ENCODE measurements at places on chromosomes 16 and 17. TPM values are rescaled to one million over a fixed set of nuclear protein-coding genes. Genes with fewer than 3 reads are reported as not detected.

Gene ARHGAP23
- total RNA-seq: 36.6 TPM

Gene HYDIN
- 1.5 TPM for total RNA-seq

Gene CTRB1
- total RNA-seq: not detected

Gene AGRP
- not detected for total RNA-seq

Gene HES7
- total RNA-seq: not detected

Gene ESRP2
- not detected for total RNA-seq

Gene PYY
- total RNA-seq: not detected

Gene PRSS21
- total RNA-seq: 0.27 TPM

Gene ABCA8
- total RNA-seq: 231 TPM

Gene HBZ
- total RNA-seq: not detected

Gene MYH10
- total RNA-seq: 404 TPM

Gene KRT17
- total RNA-seq: not detected

Gene KCTD19
- not detected for total RNA-seq

Gene CD79B
- not detected for total RNA-seq

Gene CES3
- not detected for total RNA-seq

Gene CACNG3
- total RNA-seq: not detected

Gene OTOP2
- not detected for total RNA-seq

Gene PMP22
- total RNA-seq: 111 TPM

Gene IGFALS
- total RNA-seq: 0.27 TPM

Gene KRTAP9-4
- not detected for total RNA-seq

Gene STH
- total RNA-seq: not detected

Gene BIRC5
- 0.57 TPM for total RNA-seq

Gene CNOT1
- total RNA-seq: 136 TPM

Gene CHST5
- total RNA-seq: not detected

Gene ETV4
- 0.41 TPM for total RNA-seq

Gene FOXN1
- total RNA-seq: not detected

Gene SBK1
- not detected for total RNA-seq

Gene ZNF629
- total RNA-seq: 15.0 TPM

Gene FBXO39
- total RNA-seq: 0.57 TPM

Gene GDPD1
- total RNA-seq: 0.49 TPM
